ENCODE measurements at places on chromosomes 16 and 17.

GRCh38 chr16:72974142-72974769 is 73.7 kb downstream of the ZFHX3 start:
- H3K27ac ChIP-seq, result no peak overlapping the region
- peaks cover 4% of the 10 kb centered on the region for H3K4me1 ChIP-seq
- H3K27me3 ChIP-seq, result no peaks in the 10 kb centered on the region
- H3K4me3 ChIP-seq, result no peak overlapping the region

GRCh38 chr17:1480747-1481465 is 11.6 kb downstream of the MYO1C start:
- no peak for DNase-seq
- no peak overlapping the region for H3K27ac ChIP-seq
- peaks cover 2% of the 10 kb centered on the region for H3K27me3 ChIP-seq

GRCh38 chr16:29643596-29643995 is 19.5 kb upstream of the SPN start:
- no peaks in the 10 kb centered on the region for H3K4me1 ChIP-seq
- H3K36me3 ChIP-seq, result no peaks in the 10 kb centered on the region
- H3K27ac ChIP-seq, result no peak overlapping the region
- no peak overlapping the region for H3K4me3 ChIP-seq

DNA sequence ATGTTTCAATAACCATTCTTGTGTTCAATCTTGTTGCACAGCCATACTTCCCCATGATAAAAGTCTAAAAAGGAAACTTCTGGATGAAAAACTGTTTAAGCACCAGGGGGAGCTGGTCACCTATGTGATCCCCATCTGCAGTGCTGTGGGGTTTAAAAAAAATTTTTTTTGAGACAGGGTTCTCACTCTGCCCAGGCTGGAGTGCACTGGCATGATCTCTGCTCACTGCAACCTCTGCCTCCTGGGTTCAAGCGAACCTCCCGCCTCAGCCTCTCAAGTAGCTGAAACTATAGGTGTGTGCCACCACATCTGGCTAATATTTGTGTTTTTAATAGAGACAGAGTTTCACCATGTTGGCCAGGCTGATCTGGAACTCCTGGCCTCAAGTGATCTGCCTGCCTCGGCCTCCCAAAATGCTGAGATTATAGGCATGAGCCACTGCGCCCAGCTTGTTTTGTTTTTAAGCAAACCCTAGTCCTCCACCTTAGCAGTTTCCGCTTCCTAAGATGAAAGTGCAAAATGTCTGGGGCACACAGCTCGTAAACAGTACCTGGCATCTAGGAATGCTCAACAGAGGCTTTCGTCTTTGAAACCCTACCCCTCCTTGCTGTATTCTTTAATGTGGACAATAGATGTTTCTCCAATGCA is 25.4 kb downstream of the DNAJA2 start:
- no peak overlapping the region for H3K27ac ChIP-seq
- DNase-seq, result peak; percentile 56
- H3K4me3 ChIP-seq, result no peak overlapping the region
- no peaks in the 10 kb centered on the region for H3K36me3 ChIP-seq

- no peak for DNase-seq
- H3K27me3 ChIP-seq, result no peaks in the 10 kb centered on the region
Observed at GRCh38 chr17:72369366-72369765, 248.5 kb downstream of the SOX9 start.

GRCh38 chr17:37098910-37099664 is 150.3 kb downstream of the AATF start:
- no peaks in the 10 kb centered on the region for H3K27me3 ChIP-seq
- no peaks in the 10 kb centered on the region for H3K36me3 ChIP-seq
- H3K27ac ChIP-seq, result no peak overlapping the region
- no peak for DNase-seq

DNA sequence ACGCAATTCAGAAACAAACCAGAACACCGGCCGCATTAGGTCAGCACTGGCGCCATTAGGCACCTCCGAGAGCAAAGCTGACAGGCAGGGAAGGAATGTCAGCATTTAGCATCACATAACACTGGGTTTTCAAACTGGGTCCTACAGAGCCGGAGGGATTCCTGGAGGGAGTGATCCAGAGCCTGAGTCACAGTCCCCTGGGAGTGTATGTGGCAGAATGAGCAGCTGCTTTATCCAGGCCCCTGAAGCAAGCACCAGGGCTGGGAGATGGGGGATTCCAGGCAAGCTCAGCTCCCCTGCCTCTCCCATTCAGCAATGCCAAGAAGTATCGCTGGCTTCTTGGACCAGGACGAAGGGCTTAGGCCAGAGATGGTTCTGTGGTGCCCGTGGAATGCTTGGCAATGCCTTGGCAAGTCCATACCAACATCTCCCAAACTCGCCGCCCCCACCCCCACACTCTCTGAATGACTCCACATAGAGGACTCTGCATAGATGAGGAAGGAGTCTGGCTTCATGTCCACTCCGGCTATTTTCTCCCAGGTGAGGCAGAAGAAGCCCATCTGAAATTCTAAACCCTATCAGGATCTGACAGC is 20.4 kb downstream of the GAS7 start:
- H3K4me3 ChIP-seq, result no peak overlapping the region
- no peak overlapping the region for H3K27ac ChIP-seq
- H3K27me3 ChIP-seq, result no peaks in the 10 kb centered on the region
- DNase-seq, result peak; percentile 33

GRCh38 chr17:68704871-68705713 is 103.9 kb upstream of the FAM20A start:
- no peaks in the 10 kb centered on the region for H3K27me3 ChIP-seq
- H3K4me1 ChIP-seq, result no peaks in the 10 kb centered on the region
- H3K27ac ChIP-seq, result no peak overlapping the region
- H3K36me3 ChIP-seq, result no peaks in the 10 kb centered on the region
- no peak overlapping the region for H3K4me3 ChIP-seq
- DNase-seq, result no peak

- no peak overlapping the region for H3K27ac ChIP-seq
- no peaks in the 10 kb centered on the region for H3K27me3 ChIP-seq
- no peaks in the 10 kb centered on the region for H3K4me1 ChIP-seq
Observed at GRCh38 chr16:75198135-75198600, 8.8 kb downstream of the CTRB2 start.

- H3K4me3 ChIP-seq, result peak overlapping the region; percentile 29
- DNase-seq, result no peak
- H3K27ac ChIP-seq, result no peak overlapping the region
- H3K4me1 ChIP-seq, result peaks cover 4% of the 10 kb centered on the region
- H3K27me3 ChIP-seq, result peaks cover 46% of the 10 kb centered on the region
Observed at GRCh38 chr17:64130559-64131001, 636 bp upstream of the ERN1 start.

DNA sequence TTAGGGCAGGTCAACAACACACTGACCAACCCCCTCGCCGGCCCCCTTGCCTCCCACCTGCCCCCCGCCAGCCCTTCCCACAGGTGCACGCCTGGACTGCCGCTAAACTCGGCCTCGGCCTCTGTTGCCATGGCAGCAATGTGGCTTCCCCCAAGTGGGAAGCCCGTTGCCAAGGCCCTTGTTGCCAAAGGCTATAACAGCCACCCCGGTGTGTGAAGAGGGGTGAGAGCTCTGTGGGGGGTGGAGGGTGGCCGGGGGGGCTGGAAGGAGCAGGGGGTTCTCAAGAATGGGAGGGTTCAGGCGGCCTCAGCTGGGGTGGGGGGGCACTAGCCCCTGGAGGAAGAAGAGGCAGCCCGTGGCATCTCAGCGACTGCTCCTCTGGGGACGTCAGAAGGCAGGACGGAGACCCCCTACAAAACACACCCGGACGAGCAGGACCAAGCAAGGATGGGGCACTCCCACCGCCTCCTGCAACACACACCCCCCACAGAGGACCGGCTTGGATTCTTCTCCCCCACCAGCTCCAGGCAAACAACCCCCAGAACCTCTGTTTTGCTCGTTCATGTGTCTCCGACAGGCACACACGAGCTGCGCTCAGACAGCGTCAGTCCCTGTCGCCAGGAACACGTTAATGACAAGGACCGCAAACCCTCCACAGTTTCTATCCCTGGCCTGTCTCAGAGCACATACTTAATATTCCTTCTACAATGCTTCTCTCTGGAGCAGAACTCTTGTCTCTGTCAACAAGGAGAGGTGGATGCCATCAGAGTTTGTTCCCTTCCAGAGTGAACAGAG is 55.7 kb downstream of the ABR start:
- H3K27me3 ChIP-seq, result no peaks in the 10 kb centered on the region
- H3K4me3 ChIP-seq, result no peak overlapping the region
- DNase-seq, result peak; percentile 52
- H3K36me3 ChIP-seq, result no peaks in the 10 kb centered on the region
- H3K27ac ChIP-seq, result no peak overlapping the region

DNA sequence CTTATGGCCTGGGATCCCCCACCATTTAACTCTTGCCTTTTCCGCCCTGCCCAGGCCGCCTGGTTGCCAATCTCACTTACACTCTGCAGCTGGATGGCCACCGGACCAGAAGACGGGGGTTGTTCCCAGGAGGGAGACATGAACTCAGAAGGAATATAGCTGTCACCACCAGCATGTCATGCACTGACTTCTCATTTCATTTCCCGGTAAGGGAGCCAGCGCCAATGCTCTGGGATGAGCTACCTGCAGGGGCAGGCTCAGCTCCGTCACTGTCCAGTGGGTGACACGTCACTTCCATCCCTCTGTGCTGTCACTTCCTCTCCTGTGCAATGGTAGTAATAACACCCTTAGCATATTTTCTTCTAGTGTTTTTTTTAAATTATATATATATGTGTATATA is 26.7 kb downstream of the ITGAL start:
- peaks cover 3% of the 10 kb centered on the region for H3K27me3 ChIP-seq
- H3K27ac ChIP-seq, result no peak overlapping the region
- H3K4me3 ChIP-seq, result no peak overlapping the region
- H3K36me3 ChIP-seq, result no peaks in the 10 kb centered on the region

GRCh38 chr17:11644265-11645212 is 46.3 kb downstream of the DNAH9 start:
- no peaks in the 10 kb centered on the region for H3K4me1 ChIP-seq
- H3K36me3 ChIP-seq, result no peaks in the 10 kb centered on the region
- peak; percentile 85 for DNase-seq
- no peaks in the 10 kb centered on the region for H3K27me3 ChIP-seq
- H3K27ac ChIP-seq, result no peak overlapping the region
- no peak overlapping the region for H3K4me3 ChIP-seq

DNA sequence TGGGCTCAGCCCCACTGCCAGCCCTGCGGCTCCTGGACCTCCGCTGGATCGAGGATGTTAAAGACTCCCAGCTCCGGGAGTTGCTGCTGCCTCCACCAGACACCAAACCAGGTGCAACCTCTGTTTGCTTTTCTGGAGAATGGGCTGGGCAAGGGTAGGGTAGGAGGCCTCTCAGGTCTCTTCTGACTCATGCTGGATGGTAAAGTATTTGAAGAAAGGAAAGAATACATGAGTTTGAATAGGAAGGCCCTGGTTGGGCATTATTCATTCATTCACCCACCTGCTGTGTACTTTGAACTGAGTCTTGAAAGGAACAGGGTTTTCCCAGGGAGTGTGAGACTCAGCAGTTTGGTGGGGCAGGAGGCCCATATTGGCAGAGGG is 6.5 kb upstream of the ORAI3 start:
- H3K4me3 ChIP-seq, result no peak overlapping the region
- peaks cover 5% of the 10 kb centered on the region for H3K4me1 ChIP-seq
- H3K36me3 ChIP-seq, result peaks cover 9% of the 10 kb centered on the region
- H3K27ac ChIP-seq, result no peak overlapping the region
- no peak for DNase-seq

GRCh38 chr16:11596572-11597226 is 10.0 kb upstream of the LITAF start:
- H3K27me3 ChIP-seq, result no peaks in the 10 kb centered on the region
- no peak overlapping the region for H3K4me3 ChIP-seq
- no peaks in the 10 kb centered on the region for H3K36me3 ChIP-seq
- no peak overlapping the region for H3K27ac ChIP-seq
- DNase-seq, result no peak

- peaks cover 20% of the 10 kb centered on the region for H3K4me1 ChIP-seq
- DNase-seq, result no peak
- H3K27me3 ChIP-seq, result no peaks in the 10 kb centered on the region
- no peak overlapping the region for H3K4me3 ChIP-seq
Observed at GRCh38 chr16:49843758-49844157, 12.2 kb downstream of the ZNF423 start.

GRCh38 chr17:77873500-77874302 is 84.8 kb upstream of the TNRC6C start:
- no peak for DNase-seq
- H3K27me3 ChIP-seq, result no peaks in the 10 kb centered on the region
- no peaks in the 10 kb centered on the region for H3K36me3 ChIP-seq
- peaks cover 9% of the 10 kb centered on the region for H3K4me1 ChIP-seq
- no peak overlapping the region for H3K27ac ChIP-seq

DNA sequence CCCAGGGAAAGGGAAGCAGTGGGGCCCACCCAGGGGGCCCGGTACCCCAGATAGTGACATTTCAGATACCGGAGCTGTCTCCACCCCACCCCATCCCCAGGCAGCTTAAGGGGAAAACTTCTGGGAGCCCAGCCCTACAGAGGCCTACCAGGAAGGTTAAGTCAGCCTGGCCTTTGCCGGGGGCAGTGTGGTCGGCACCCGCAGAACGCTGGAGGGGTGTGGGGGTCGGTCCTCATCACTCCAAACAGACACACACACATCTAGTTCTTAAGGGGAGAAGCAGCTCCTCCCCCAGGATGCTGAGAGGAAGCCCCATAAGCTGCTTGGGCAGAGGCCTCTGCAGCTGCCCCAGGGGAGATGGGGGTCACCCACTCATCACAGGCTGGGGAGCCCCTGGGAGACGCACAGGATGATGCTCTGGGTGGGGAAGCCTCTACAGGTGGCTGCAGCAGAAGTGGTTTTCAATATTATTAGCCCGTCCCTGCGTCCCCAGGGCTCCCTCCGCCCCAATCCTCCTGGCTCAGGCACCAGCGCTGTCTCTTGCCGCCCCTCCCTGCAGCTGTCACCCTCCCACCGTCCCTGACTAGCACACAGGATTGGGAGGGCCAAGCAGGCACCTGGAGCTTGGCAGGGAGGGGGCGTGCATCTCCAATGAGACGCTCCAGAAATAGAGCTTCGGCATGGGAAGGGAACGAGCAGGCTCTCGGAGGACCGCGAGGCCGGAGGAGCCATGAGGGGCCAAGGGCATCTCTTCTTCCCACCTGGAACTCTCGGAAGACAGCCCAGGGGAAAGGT is 1.4 kb upstream of the ABR start:
- no peak overlapping the region for H3K4me3 ChIP-seq
- H3K4me1 ChIP-seq, result peaks cover 35% of the 10 kb centered on the region
- no peak overlapping the region for H3K27ac ChIP-seq
- no peaks in the 10 kb centered on the region for H3K36me3 ChIP-seq
- DNase-seq, result peak; percentile 70

- no peak overlapping the region for H3K27ac ChIP-seq
- H3K4me1 ChIP-seq, result no peaks in the 10 kb centered on the region
- DNase-seq, result no peak
- H3K27me3 ChIP-seq, result no peaks in the 10 kb centered on the region
- H3K36me3 ChIP-seq, result no peaks in the 10 kb centered on the region
- no peak overlapping the region for H3K4me3 ChIP-seq
Observed at GRCh38 chr17:37385474-37385990, 9.7 kb downstream of the C17orf78 start.

GRCh38 chr16:86971251-86971650 is 345.9 kb downstream of the C16orf95 start:
- H3K36me3 ChIP-seq, result no peaks in the 10 kb centered on the region
- H3K4me3 ChIP-seq, result no peak overlapping the region
- no peaks in the 10 kb centered on the region for H3K27me3 ChIP-seq

Data from neural progenitor cell (in vitro differentiated cells).